ENCODE measurements at places on chromosomes 2 and 18. TPM values are rescaled to one million over a fixed set of nuclear protein-coding genes. Genes with fewer than 3 reads are reported as not detected.

DNA sequence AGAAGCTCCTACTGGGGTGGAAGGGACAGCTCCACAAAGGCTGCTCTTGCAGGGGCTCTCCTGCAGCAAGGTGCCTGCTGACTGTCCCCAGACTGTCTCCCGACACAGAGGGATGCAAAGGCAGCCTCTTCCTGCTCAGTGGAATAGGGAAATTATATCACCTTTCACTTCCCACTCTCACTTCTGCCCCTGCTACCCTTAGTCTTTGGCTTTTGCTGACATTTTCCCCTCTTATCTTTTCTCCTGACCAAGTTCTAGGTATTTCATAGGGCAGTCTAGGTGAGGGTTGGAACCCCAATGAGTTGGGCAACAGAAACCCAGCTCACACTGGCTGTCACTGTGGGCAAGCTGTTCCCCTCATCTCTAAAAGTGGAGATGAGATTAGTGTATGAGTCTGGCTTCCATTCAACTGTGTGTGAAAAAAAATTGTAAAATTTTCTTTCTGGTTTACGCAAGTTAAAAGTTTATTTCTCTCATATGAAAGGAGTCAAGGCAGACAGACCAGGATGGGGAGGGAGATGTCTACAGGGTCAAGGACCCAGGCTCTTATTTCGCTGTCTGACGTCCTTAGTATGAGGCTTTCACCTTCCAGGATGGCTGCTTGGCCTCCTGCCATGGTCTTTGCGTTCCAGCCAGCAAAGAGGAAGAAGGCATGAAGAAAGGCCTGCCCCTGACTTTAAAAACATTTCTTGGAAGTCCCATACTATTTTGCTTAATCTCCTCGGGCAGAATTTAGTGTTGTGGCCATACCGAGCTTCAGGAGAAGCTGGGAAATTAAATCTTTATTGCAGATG, 7.5 kb upstream of the MOCOS start:
- peak; percentile 73 for DNase-seq

DNA sequence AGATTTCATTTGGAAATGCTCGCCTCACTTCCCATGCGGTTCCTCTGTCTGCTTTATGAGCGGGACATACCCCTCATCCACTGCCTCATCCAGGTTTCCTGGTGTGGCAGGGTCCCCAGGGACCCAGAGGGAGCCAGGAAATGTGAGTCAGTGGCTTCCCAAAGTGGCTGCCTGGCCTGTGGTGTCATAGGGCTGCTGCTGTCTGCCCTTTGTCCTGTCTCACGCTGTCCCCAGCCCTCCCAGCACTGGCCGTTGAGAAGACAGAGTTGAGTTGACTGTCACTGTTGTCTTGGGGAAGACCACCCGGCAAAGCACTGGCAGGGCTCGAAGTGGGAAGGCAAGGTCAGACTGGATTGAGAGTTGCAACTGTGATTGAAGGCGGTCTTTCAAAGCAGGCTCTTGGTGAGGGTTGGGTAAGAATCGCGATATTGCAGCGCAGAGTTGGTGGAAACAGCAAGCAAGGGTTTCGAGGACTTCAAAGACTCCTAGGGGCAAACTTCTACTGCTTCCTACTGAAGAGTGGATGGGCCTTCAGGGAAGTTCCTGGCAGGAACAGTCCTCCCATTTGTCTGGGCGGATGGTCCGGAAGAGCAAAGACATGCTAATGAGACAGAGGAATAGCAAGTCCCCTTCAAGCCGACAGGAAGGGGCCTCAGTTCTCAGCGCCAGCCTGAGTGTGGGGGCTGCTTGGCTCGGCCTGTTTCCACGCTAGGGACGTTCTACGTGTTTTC, 33.9 kb downstream of the RAB31 start:
- no peak for DNase-seq

- no peak for DNase-seq
These were observed 90.6 kb upstream of the MBOAT2 start for GRCh38 chr2:9094117-9094516.

DNA sequence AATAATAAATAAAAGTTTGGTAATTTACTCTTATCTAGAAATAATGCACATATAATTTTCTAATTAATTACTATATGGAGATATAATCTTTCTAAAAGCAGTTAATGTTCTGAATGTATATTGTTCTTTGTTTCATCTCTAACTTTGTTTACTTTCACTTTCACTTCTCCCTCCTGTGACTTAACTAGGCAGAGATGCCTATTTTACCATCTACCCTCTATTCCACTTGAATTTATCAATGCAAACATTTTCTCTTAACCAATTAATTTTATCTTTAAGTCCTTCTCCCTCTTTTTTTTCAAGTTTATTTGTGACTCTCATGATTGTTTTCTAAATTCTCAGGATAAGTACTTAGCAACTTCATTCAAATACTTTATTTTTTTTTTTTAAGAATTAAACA, 55.1 kb upstream of the IL1RL1 start:
- DNase-seq = no peak

The MAPK4 gene
- total RNA-seq = 0.64 TPM

DNA sequence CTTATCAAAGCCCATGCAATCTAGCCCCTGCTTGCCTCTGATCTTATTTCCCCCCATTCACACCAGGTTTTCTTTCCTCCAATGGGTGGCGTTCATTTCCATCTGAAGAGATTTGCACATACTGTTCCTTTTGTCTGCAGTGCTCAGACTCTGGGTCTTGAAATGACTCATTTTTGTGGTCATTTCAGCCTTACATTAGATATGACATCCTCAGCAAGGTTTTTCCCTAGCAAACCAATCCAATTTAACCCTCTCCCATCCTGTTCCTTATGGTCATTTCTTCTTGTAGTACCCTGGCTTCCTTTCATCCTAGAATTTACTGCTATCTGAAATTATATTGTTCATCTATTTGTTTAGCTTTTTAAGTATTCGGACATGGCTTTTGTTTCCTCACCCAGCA, 42.5 kb upstream of the SCN1A start:
- no peak for DNase-seq

The SERPINB2 gene
- not detected for total RNA-seq

The GPR155 gene
- total RNA-seq = 7.2 TPM

DNA sequence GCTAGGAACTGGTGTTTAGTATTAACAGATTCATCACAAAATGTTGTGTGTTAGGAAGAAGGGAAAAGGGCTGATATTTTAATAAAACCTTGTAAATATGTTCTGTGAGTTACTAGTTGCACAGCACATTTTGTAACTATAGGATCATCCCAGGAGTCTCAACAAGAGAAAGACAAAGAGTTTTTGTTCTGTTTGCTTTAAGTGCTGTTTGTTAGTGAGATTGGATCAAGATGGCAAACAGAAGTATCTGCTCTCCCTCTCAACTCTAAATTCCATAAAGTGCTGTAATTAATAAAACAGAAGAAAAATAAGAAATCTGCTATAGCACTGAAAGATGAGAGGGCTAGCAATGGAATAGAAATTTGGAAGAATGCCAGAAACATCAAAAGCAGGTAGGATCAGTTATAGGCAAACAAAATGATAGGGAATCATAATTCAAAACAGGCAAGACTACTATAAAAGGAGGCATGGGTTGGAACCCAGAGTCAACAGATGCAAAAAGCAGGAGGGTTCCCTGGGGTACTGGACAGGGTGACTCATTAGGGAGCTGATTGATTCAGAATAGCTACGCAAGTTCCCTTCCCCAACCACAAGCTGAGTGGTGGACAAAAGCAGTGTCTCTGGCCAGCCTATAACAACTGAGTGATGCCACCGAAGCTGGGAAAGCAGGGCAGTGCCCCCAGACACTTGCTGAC, 75.8 kb downstream of the DYNC1I2 start:
- DNase-seq = no peak

The CCDC74A gene
- total RNA-seq = 8.2 TPM

GRCh38 chr2:229164545-229165249, 106.4 kb downstream of the PID1 start:
- DNase-seq = no peak

GRCh38 chr18:7755753-7756475, 188.8 kb downstream of the PTPRM start:
- no peak for DNase-seq

The MC5R gene
- total RNA-seq = not detected

The MERTK gene
- total RNA-seq = 36.3 TPM

GRCh38 chr2:24857746-24858145, 62.3 kb downstream of the ADCY3 start:
- no peak for DNase-seq

DNA sequence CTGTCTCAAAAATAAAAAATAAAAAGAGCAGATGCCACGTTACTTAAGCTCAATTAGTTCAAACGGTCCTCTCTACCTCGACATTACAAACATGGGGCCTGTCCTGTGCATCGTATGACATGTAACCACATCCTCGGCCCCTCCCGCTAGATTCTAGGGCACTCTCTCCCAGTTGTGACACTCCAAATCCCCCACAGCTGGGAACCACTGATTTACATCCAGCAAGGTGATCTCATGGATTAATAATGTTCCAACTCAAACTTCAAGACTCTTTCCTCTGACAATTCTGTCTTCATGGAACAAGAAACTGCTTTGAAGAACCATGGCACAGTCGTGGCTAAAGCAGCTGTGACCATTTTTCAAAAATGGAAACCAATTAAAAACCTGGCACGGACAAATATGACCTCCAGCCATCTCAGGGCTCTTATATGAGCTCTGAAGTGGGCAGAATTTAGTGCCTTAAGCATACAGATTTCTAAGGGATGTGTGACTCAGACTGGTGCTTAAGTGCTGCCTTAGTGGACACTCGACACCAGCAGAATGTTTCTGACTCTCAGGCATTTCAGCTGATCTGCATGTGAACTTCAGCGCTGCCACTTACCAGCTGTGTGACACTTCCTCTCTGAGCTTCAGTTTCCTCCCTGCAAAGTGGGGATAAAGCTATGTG, 31.7 kb upstream of the ASAP2 start:
- no peak for DNase-seq

The PCARE gene
- not detected for total RNA-seq

- no peak for DNase-seq
These were observed 37.8 kb downstream of the MBD5 start for GRCh38 chr2:148058641-148059040.

- DNase-seq = no peak
These were observed 77.5 kb upstream of the DAPL1 start for GRCh38 chr2:158717366-158718195.

GRCh38 chr2:11716689-11717321, 29.6 kb upstream of the LPIN1 start:
- no peak for DNase-seq

The ARHGEF33 gene
- 2.2 TPM for total RNA-seq

All from breast epithelium (tissue), 4 donors.